ENCODE measurements at places on chromosomes 4 and X. TPM values are rescaled to one million over a fixed set of nuclear protein-coding genes. Genes with fewer than 3 reads are reported as not detected.

DNA sequence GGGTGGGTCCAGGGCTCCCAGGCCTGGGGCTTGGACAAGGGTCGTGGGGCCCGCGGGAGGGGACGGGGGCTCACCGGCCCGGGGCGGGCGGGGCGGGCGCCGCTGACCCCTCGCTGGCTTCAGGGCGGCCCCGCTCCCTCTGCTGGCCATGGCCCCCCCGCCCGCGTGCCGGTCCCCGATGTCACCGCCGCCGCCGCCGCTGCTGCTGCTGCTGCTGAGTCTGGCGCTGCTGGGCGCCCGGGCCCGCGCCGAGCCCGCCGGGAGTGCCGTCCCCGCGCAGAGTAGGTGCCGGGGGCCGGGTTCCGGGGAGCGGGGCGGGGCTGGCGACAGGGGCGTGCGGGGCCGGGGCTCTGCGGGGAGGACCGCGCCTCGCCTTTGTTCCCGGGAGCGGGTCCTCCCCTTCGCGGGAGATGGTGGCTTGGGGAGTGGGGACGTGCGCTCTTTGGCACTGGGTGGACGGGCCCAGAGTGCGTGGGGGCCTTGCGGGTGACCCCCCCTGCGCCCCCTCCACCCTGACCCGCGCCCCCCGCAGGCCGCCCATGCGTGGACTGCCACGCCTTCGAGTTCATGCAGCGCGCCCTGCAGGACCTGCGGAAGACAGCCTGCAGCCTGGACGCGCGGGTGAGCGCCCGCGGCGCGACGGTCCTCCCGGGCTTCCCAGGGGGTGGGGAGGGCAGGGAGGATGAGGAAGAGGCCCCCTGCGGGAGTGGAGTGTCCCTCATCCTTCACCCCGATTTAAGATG lies 16.8 kb upstream of the NAT8L start:
- no peak for DNase-seq

The CRMP1 gene
- 1.8 TPM for total RNA-seq

The TMEM128 gene
- total RNA-seq: 32.8 TPM

The PPP1R3F gene
- total RNA-seq: 0.87 TPM

GRCh38 chr4:152052451-152053057 lies 291.7 kb upstream of the GATB start:
- no peak for DNase-seq
